ENCODE measurements at places on chromosomes 3 and 15.
A peak's percentile ranks its signal among the peaks of the same experiment; 100 is the strongest.

- no peak for DNase-seq
These were observed 278.1 kb upstream of the CADM2 start for GRCh38 chr3:84680700-84681099.

DNA sequence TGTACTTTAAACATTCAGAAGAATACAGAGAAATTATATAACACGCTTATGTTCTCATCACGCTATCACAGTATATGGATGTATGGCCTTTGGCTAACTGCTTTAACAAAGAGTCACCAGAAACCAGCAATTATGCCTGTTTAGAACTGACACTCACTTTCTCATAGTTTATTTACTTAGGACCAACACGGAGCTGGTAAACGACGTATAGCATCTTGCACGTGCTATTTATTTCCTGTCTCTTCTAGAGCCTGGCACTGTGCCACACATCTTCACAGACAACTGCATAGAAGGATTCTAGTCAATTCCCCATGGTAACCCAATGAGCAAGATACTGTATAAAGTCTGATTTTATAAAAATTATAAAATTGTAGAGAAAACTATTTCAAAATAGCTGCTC is 43.6 kb downstream of the TBC1D2B start:
- DNase-seq, result no peak

- no peak for DNase-seq
These were observed 218.6 kb downstream of the PDCD6IP start for GRCh38 chr3:34016925-34017587.

DNA sequence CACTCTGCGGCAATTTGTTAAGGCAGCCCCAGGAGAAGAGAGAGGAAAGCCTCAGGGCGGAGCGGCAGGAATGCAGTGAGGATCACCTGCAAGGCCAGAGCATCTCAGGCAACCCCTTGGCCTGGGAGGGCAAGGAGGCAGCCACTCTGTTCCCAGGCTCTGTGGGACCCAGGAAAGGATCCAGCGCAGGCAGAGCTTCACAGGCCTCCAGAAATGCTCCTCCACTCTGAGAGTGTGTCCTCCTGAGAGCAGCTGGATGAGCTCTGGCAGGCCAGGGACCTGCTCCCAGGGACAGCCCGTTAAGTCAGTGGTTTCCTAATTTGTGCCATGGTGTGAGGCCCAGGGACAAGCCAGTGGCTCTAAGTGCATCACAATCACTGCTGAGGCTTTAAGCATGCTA is 35.2 kb downstream of the RAB6B start:
- no peak for DNase-seq

DNA sequence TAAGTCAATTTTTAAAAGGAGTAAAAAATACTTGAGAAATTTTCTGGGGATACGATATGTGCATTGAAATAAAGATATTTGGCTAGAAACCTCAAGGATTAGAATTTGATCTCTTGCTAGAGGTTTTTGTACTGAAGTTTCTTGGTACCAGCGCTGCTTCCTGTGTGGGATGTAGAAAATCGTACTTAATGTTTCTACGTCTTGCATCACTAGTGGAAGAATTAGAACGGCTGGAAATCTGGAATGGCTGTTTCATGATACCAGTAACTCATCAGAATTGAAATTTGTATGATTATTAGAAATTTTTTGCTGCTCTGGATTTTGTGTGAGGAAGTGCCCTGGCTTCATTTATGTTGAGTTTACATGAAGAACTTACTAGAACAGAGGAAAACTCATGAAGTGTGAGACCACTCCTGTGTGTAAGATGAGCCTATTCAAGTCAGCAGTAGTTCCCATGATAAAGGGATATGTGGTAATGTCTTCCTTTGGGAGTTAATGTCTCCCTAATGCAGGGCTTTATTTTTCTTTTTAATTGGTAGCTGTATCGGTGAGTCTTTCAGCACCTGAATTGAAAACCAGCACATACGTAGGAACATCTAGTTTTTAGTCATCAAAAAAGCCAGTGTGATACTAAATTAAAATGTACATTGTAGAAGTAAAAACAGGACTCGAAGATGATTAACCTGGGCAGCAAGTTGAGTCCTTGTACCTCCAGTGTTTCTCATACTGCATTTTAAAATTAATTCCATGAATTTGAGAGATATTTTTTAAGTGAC is 3.2 kb downstream of the KBTBD8 start:
- no peak for DNase-seq

DNA sequence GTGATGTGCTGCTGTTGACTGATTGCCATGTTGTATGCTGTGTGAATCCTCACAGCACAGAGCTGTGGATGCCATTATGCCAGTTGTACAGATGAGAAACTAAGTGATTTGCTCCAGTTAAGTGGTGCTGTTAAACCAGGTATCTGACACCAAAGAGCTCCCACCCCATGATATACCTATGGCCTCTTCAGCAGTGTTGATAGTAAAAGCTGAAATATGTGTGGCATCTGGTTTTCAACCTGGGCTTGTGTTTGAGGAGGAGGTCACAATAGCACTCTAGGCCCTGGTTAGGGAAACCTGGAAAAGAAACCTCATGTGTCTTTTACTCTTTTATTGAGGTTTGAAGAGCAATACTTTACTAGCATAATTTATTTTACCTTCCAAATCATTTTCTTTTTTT is 21.4 kb downstream of the RAD54L2 start:
- DNase-seq, result no peak

GRCh38 chr3:192947421-192947820 is 29.8 kb upstream of the MB21D2 start:
- DNase-seq, result no peak

GRCh38 chr3:43399034-43399433 is 112.7 kb downstream of the SNRK start:
- DNase-seq, result no peak

DNA sequence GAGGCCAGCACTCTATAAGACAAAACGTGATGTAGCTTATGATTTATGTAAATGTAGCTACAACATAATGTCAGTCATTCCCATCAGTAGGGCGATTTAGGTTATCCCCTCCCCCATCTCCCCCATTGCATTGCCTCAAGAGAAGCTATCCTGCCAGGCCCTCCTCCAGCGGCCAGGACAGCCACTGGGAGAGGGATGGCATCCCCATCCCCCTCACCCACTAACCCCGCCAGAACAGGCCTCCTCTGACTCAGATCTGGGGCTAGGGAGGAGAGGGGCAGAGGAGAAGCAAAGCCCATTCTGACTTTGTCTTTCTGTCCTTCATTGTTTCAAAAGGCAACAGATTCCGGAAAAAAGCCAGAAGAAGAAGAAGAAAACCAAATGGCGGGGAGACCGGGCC is 32.6 kb upstream of the ESYT3 start:
- no peak for DNase-seq

- DNase-seq, result peak; percentile 79
These were observed 26.2 kb downstream of the RBPMS2 start for GRCh38 chr15:64749167-64749566.

- no peak for DNase-seq
These were observed 78.4 kb downstream of the THRB start for GRCh38 chr3:24416224-24416623.

DNA sequence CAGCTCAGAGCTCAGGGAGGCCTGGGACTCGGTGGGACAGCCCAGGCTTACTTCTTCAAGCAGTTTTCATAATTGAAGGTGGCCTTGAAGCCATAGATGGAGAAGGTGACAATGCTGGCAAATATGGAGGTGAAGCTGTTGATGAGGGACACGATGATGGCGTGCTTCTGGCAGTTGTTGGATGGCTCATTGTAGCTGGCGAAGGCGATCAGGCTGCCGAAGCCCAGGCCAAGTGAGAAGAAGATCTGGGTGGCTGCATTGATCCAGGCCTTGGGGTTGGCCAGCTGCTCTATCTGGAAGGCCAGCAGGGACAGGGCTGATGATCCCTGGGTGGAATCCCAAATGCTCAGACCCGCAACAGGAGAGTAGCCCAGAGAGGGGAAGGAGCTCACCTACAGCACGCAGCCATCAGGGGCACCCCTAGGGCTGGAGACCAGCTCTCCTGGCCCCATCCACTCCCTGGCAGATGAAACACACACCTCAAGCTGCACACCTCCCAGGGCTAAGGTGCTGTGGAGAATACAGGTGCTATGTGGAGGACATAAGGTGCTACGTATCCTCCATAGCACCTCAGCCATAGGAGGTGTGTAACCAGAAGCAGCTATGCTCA is 25.1 kb downstream of the SLC6A20 start:
- DNase-seq, result no peak

- no peak for DNase-seq
These were observed 102.8 kb upstream of the TBC1D5 start for GRCh38 chr3:17845026-17845812.

DNA sequence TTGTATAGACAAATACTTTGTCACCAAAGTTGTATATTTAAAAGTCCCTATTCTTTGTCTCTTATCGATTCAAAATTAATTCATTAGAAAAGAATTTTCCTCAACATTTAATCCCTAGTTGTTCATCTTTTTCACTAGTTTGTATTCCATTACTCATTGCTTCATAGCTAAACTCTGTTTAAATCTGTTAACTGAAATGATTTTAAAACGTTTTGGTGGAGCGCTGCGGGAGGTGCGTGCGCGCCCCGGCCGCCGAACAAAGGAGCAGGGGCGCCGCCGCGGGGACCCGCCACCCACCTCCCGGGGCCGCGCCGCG is 56.4 kb upstream of the GOLGA8A start:
- no peak for DNase-seq

DNA sequence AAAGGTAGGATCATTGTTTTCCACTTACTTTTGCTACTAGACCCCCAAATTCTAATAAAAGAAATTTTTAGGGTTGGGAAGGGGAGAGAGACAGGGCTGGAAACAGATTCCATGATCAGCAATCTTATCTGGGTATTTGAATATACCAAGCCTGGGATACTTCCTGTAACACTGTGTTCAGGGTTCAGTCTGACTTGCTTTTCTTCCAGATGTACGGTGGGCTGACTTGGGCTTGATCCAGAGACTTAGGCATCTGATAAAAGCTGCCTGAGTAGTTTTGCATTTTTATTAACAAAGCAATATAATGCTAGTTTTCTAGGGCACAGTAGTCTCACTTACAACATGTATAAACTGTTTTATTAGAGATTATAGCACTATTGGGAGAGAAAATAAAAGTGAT is 49.2 kb downstream of the KCNMB2 start:
- DNase-seq, result no peak

- no peak for DNase-seq
These were observed 188.9 kb upstream of the ATP10A start for GRCh38 chr15:26051761-26052675.

- DNase-seq, result no peak
These were observed 92.5 kb downstream of the LIPC start for GRCh38 chr15:58524247-58524646.

GRCh38 chr15:83081256-83082014 is 14.4 kb upstream of the BTBD1 start:
- no peak for DNase-seq

GRCh38 chr3:125137358-125138033 is 75.1 kb downstream of the SLC12A8 start:
- peak; percentile 88 for DNase-seq
